ENCODE measurements at places on chromosomes 5 and 9.

DNA sequence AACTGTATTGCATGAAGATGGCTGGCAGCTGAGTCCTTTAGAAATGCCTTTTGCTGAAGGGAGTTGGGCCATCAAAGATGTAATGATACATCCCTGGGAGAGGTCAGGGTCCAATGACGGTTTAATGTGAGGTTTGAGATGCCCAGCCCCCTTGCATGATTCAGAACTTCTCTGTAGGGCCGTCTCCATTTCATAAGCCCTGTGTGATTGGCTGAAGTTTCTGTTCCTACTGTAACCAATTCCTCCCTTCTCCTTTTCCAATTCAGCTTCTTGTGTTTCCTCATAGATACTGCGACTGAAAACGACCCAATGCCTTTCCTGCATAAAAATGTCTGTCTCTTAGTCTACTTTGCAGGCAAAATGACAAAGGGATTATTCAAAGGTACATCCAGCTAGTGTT lies 47.9 kb upstream of the ST8SIA4 start:
- no peak for DNase-seq

DNA sequence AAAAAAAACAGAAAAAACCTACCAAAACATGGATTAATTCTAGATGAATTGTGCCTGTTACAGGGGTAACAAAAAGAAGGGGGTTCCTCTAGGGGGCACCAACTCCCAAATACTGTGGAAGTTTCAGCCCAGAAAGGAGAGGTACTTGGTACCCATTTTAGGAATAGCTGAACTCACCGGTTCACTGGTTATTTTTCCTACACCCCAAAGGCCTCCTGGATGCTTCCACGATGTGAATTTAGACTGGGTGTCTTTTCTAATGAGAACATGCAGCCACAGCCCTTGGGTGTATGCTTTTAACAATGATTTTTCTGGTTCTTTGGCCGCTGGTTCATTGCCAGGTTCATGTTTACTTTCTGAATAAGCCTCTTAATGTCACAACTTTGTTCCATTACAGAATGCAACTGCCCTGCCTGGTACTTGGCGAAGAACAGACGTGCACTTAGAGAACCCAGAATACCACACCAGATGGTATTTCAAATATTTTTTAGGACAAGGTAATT lies 46.7 kb downstream of the GARNL3 start:
- peak; percentile 22 for DNase-seq

GRCh38 chr5:169142264-169142970 lies 158.5 kb downstream of the SLIT3 start:
- no peak for DNase-seq

- no peak for DNase-seq
These were observed 37.1 kb downstream of the PPARGC1B start for GRCh38 chr5:149767281-149767550.

GRCh38 chr5:76765249-76765648 lies 49.3 kb downstream of the F2R start:
- no peak for DNase-seq

GRCh38 chr5:140466981-140467742 lies 65.5 kb downstream of the ANKHD1 start:
- DNase-seq, result no peak

- no peak for DNase-seq
These were observed 4.4 kb upstream of the CEP72 start for GRCh38 chr5:607541-608428.

DNA sequence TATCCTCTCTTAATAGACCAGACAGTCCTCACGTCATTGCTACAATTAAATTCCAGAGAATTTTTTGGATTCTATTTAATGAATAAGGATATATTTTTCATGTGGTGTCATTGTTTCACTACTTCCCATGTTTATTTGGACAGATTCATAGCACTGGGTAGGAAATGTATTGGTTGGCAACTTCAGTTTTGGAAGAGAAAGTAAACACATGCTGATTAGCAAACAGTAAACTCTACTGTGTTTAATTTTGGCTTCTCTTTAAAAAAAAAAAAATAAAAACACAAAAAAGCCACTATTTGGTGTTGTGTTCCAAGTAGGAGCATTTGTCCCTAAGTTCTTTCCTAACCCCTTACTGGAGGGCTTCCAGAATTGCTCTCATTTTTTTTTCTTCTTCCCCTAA lies 77.3 kb downstream of the NFIB start:
- no peak for DNase-seq

GRCh38 chr5:158943569-158943968 lies 156.1 kb downstream of the EBF1 start:
- no peak for DNase-seq

GRCh38 chr9:91654527-91654926 lies 230.9 kb upstream of the NFIL3 start:
- no peak for DNase-seq

- DNase-seq, result no peak
These were observed 289.7 kb downstream of the OSTF1 start for GRCh38 chr9:75378036-75378435.

DNA sequence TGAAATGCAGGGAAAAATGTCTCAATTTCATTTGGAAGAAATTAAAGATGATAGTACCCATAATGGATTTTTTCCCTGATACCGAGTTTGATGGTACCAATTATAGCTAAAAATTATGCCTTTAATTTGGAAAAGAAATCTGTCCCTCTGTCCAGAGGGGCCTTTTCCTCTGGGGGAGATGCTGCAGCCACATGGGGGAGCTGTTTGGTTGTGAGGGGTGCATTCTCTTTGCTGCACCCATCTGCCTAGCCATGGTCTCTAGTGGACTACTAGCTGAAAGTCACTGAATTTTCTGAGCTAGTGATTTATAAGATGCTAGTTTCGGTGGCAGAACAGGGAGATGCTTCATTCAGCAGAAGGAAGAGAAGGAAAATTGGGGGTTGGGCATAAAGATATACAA lies 9.6 kb downstream of the SEC61B start:
- DNase-seq, result no peak

DNA sequence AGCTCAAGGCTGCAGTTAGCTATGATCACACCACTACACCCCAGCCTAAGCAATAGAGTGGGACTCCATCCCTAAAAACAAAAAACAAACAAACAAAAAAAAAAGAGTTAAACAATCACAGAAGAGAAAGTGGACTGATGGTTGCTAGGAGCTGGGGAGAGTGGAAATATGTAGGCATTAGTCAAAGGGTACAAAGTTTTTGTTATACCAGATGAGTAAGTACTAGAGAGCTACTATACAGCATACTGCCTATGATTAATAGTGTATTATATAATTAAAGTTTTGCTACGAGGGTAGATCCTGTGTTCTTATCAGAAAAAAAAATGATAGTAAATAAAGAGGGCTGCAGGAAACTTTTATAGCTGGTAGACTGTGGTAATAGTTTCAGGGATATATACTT lies 538.6 kb downstream of the ELAVL2 start:
- no peak for DNase-seq

DNA sequence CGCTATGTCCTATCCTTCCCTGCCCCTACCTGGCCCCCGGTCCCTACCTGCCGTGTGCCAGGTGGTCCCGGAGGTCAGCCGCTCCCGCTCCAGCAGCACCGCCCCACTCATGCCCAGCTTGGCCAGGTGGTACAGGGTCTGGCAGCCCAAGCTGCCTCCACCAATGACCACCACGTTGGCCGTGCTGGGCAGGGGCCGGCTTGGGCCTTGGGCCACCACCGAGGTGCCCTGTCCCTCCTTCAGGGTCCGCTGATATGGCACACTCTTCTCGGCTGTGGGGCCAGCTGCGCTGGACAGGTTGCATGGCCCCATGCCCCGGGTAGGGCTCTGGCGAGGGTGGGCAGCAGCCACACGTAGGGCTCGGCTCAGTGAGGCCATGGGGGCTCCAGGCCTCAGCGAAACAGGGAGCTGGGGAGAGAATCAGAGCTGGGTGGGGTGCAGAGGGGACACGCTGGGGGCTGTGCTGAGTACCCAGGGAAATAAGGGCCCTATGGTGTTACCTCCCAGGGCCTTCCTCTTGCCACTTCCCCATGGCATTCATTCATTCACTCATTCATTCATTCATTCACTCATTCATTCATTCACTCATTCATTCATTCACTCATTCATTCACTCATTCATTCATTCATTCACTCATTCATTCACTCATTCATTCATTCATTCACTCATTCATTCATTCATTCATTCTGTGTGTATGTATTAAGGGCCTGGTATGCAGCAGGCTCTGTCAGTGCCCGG lies 4.2 kb downstream of the SARDH start:
- no peak for DNase-seq

DNA sequence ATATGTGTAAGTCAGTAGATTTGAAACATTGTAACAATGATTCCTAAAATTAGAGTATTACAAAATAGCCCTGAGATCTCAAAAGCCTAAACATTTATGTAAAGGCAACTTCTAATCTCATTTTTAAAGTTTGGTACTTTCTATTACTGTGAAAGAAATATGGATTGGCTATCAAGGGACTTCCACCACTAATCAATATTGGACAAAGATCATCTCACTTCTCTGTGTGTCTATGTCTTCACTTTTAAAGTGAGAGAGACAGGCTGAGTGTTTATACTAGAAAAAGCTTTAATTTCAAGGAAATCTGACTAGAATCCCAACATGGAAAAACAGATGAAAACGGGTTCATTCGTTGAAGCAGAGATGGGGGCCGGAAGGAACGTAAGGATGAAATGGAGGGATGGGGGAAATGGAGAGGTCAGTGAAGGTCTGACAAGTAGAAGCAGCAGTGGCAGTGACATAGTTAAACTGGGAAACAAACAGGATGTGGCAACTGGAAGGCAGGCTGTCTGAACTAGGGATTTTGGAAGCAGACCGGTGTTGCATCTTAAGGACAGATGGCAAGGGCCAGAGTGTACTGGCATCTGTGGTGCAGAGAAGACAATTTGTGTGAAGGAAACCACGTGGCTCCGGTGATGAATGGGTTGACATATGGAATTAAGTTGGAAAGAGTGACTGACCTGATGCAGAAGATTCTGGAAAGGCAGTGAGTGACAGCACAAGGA lies 60.8 kb downstream of the PDE4D start:
- DNase-seq, result no peak

DNA sequence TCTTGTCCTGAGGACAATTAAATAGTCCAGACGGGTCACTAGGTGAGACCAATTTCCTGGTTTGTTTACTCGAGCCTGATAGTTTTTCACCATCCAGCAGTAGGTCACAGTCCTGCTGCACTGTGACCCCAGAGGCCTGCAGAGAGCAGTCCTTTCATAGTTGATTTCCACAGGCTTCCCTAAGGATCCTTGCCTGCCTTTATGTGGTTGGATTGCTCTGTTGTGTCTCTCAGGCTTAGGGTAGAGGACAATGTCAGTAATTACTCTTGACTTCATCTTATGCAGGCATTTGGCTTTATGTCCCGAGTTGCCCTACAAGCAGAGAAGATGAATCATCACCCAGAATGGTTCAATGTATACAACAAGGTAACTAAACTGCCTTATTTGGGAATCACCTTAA lies 9.0 kb upstream of the CATSPER3 start:
- DNase-seq, result no peak

DNA sequence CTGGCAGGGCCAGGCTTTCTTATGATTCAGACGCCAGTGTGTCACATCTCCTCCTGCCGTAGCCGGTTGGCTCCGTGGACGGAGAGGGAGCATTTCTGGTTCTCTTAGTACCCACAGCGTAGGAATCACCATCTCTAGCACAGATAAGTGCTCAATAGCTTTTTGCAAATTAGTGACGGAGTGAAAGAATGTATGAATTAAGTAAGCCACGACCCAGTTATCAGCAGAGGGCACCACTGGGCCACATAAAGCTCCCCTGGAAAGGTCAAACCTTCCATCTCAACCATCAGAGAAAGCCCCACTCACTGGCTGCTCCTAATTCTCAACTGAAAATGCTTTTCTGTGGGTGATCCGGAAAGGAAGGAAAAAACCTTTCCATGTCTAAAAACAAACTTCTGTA lies 317.0 kb upstream of the ADCY2 start:
- no peak for DNase-seq

- no peak for DNase-seq
These were observed 483 bp upstream of the PLPP6 start for GRCh38 chr9:4661611-4662010.

- DNase-seq, result no peak
These were observed 234.5 kb downstream of the CRB2 start for GRCh38 chr9:123590499-123590898.

GRCh38 chr9:114314881-114315722 lies 7.8 kb upstream of the ORM1 start:
- DNase-seq, result no peak

GRCh38 chr5:151469992-151470391 lies 22.6 kb downstream of the SLC36A1 start:
- DNase-seq, result no peak

DNA sequence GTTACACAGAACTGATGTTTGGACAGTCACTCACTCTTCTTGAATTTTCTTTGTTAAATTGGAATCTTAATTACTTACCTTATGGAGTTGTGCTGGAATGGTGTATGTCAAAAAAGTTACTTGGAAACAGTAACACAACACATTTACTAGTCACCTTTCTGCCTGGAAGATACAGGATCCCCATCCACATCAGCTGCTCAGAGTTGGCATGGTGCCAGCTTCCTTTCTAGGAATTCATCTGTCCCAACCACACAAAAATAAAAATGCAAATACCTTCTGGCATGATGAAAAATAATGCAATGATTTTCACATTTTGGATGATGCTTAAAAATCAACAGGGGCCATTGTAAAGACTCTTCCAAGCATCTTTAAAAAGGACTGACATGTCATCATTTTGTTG lies 341.5 kb downstream of the TMEM38B start:
- no peak for DNase-seq

GRCh38 chr9:20838218-20838617 lies 154.2 kb downstream of the FOCAD start:
- no peak for DNase-seq

DNA sequence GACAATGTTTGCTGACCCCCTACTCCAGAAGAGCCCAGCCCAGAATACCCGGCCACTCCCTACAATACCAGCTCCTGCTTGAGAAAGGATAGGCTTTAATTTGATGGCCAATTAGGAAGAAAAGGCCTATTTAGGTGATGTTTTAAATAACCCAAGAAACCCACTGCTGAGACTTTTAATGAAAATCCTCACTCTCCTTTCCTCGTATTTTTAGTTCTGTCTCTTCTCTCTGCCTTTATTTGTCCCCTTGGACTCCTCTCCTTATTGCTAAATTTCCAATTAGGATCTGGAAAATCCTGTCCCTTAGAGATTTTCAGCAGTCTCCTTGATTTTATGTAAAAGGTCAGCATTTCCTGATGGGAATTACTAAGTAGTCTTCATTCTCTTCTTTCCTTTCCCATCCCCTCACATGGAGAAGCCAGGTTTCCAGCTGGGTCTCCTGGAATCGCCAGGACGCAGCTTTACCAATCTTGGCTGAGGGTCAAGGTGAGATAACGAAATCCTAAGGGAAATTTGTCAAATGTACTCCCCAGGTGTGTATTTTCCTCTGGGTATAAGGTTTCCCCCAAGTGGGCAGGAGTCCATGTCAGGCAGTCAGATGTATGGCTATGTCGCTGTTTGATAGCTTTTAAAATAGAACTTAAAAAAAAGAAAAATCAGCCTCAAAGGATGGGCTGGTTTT lies 11.7 kb downstream of the STC2 start:
- DNase-seq, result no peak

GRCh38 chr9:135478829-135479468 lies 633 bp upstream of the PPP1R26 start:
- no peak for DNase-seq

DNA sequence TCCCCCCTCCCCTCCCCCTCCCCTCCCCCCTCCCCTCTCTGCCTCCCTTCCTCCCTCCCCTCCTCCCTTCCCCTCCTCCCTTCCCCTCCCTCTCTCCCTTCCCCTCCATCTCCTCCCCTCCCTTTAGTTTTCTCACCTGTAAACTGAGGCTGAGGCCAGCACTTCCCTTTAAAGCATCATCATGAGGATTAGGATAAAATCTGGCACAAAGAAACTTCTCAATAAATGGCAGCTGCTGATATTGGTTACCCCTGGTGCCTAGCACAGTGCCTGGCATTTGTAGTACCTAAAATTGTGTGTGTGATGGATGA lies 41.9 kb downstream of the RAI14 start:
- no peak for DNase-seq

Measured in activated CD4-positive, alpha-beta T cell treated with anti-CD3 and anti-CD28 coated beads, Interleukin-2, amount 50 U/mL, for 24 hours (primary cell).